ENCODE measurements at places on chromosomes 5 and 9.

DNA sequence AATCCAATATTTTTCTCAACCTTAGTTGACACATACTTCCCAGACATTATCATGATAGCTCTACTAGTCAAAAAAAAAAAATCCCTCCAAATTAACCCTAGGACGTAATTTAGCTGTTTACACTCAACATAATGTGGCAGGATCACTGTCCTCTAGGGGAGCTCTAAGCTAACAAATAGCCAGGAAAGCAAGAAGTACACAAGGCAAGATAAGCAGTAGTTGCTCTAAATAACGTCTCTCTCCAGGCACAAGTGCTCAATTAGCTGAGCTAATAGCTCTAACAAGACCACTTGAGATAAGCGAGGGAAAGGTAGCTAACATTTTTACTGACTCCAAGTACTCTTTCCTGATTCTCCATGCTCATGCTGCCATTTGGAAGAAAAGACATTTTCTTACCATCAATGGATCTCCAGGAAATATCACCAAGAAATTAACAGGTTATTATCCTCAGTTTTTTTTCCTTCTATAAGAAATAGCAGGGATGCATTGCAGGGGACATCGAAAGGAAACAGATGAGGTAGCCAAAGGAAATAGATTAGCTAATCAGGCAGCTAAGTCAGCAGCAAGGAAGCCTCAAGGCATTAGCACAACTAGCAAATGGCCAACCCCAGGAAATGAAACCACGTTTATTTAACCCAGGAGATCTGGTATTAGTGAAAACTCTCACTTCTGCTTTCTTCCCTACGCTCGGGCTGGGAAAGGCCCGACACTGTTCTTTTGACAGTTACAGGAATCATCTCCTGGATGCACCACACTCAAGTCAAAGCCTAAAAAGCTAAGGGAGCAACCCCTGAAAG, 614.1 kb downstream of the PTPRD start:
- no peak for DNase-seq

DNA sequence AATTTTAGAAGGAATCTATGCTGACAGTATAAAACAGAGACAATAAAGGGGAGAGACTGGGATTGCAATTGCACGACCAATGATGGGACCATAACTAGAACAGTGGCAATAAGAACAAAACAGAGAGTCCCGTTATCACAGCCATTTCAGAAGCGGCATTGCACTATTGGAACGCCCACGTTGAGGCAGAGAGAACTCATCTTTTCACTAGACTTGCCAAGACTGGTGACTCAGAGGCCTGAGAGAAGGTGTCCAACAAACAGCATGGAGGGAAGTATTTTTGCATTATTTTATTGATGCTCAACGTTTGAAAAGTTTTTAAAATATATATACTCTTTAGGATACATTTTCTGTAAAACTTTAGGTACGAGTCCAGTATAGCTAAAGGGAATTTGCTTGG, 737.7 kb downstream of the TLE1 start:
- no peak for DNase-seq

- no peak for DNase-seq
These were observed 41.4 kb downstream of the RGS3 start for GRCh38 chr9:113504725-113505590.

DNA sequence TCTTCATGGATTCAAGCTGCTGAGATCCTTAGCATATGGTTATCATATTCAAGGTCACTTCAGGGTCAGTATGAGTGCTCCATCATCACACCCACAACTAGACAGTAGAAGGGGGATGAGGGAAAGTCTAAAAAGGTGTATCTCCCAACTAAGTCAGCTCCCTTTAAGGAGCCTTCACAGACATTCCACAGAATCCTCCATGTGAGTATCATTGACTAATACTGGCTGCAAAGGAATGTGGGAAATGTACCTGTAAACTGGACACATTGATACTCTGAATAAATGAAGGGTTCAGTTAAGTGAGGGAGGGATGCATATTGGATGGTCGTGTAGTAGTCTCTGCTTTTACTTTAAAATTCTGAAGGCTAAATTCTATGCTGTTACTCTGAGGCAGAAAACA, 330.7 kb downstream of the LRRC70 start:
- DNase-seq: no peak

DNA sequence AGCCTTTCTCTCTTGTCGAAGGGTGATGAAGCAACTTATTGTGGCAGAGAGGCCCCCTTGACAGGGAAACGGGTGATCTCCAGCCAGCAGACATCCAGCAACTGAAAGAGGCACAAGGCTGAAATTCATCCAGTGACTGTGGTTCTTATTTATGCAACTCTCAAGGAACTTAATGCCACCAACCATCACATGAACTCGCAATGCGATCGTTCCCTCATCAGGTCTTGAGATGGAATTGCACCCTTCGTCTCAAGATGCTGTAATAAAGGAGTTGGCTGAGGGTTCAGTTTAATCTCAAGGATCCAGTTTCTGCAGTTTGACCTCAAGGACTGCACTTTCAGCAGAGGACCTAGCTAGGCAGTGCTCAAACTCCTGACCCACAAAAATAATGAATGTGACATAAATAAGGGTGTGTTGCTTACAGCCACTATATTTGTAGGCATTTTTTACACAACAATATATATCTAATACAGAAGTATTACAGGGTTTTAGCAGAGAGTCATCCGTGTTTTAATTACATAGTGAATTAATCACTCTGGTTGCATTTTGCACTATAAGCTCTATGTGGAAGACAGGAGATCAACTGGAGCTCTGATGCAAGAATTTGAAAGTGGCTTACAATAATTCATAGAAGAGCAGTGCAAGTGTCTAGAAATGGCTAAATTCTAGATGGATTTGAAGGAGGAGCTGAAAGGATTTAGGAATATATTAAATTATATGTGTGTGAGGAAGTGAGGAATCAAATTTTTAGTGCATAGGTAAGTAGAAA, 957.8 kb upstream of the CTNND2 start:
- DNase-seq: no peak

- no peak for DNase-seq
These were observed 682.4 kb downstream of the MAT2B start for GRCh38 chr5:164187785-164188184.

GRCh38 chr5:144036476-144036875, 134.0 kb downstream of the YIPF5 start:
- no peak for DNase-seq

- no peak for DNase-seq
These were observed 81.3 kb downstream of the IZUMO3 start for GRCh38 chr9:24464319-24464951.

DNA sequence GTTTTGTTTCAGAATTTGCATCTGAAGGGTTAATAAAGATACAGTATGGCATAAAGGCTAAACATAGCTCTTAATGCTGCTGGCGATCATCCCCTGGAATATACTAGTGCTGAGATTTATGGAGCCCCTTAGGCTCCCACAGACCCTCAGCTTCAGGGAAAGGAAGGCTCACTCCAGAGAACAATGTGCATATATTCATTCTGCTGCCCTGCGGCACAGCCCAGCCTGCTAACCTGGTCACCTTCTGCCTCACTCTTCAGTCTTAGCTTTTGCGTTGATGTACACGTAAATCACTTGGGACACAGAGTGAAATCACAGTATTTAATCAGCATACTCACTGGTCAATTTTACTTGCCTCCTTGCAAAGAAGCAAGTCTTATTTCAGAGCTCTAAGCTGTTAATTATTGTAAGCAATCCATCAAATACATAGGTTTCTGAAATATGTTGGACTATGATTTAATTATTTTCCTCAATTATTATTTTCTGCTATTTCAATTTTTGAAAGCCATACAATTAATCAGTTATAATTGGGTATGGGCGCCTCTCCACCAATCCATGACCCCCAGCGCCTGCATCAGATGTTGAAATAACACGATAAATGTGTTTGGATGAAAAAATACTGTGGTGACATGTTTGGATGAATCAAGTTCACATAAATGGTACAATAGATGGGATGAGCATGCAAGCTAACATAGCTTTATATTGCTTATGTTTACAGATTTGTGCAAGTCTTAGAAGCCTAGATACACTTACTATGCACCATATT, 11.4 kb upstream of the ACOT12 start:
- DNase-seq: no peak

- DNase-seq: no peak
These were observed 285.6 kb downstream of the FANCC start for GRCh38 chr9:95031711-95032461.

- no peak for DNase-seq
These were observed 324.8 kb downstream of the CYLC2 start for GRCh38 chr9:103319979-103320378.

DNA sequence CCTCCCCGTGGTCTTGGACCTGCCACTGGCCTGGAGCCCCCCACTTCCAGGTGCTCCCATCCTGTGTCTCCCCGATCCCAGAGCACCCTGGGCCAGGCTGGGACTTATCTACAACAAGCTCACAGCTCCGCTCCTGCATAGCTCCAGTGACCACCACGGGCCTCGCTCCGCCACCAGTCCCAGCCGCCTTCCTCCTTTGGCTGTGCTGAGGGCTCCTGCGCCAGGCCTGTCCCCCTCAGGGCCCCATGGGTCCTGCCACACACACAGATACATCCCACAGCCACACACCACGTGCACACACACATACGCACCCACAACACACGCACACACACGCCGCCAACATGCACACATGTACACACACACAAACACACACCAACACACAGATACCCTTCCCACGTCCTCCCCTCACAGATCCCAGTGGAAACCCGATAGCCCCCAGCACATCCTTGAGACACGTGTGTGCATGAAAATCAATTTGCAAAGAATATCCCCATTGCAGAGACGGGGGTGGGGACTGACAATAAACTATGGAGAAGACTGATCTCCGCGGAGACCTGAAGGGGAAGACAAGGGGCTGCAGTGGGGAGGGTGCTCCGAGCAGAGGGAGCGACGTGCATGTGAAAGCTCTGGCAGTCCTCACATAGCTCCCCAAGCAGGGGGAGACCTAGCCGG, 18.5 kb upstream of the LAMC3 start:
- no peak for DNase-seq

DNA sequence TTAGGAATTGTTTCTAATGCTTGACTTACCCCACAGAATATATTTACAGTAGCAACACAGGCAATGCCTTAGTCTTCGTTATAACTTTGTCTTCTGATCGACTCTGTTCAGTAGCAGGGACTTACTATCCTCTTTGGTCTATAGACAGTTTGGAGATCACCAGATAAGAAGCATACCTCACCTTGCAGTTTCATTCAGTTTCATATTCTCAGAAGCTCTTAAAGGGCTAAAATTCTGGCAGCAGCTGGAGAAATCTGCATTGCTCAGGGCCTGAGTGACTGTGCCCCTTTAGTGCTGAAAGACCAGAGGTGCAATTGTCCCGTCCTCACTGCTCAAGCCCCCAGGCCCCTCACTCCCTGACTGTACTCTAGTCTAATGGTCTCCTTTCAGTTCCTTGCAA, 26.0 kb downstream of the ZBTB43 start:
- DNase-seq: peak; percentile 17

DNA sequence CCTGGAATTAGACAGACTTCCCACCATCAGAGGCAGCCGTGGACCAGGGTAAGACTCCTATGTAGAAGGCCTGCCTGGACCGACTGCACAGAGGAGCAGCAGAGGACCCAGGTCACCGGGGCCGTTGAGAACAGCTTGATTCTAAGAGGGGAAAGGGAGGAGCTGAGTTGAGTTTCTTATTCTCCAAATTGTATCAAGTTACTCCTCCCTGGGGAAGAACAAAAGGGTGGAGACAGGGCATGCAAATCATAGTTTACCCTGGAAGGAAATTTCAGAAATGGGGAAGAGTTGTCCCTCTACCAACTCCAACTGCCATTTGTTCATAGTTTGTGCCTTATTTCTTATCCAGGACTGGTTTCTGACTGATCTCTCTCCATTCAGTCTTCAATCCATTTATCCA, 20.9 kb upstream of the SLC31A2 start:
- DNase-seq: no peak

DNA sequence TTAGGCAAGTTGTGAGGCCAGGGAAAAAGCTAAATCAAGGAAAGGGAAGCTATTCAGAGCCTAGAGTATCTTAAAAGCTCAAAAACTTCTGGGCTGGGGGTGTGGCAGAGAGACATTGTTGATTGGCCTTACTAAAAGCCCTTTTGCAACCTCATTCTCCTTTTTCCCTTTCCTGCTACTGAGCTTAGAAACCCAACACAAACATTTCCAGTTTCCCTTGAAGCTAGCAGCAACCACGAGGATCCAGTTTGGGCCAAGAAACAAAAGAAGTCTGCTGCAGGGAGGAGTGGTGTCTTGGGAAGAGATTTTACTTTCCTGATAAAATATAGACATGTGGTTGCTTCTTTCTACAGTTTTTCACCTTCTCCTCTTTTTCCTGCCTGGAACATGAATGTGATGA, 135.5 kb upstream of the KLF9 start:
- no peak for DNase-seq

GRCh38 chr5:108857905-108858304, 110.2 kb downstream of the FER start:
- no peak for DNase-seq

GRCh38 chr5:54526604-54527288, 9.2 kb downstream of the SNX18 start:
- DNase-seq: no peak

GRCh38 chr5:156896546-156896945, 46.5 kb downstream of the PPP1R2B start:
- no peak for DNase-seq

DNA sequence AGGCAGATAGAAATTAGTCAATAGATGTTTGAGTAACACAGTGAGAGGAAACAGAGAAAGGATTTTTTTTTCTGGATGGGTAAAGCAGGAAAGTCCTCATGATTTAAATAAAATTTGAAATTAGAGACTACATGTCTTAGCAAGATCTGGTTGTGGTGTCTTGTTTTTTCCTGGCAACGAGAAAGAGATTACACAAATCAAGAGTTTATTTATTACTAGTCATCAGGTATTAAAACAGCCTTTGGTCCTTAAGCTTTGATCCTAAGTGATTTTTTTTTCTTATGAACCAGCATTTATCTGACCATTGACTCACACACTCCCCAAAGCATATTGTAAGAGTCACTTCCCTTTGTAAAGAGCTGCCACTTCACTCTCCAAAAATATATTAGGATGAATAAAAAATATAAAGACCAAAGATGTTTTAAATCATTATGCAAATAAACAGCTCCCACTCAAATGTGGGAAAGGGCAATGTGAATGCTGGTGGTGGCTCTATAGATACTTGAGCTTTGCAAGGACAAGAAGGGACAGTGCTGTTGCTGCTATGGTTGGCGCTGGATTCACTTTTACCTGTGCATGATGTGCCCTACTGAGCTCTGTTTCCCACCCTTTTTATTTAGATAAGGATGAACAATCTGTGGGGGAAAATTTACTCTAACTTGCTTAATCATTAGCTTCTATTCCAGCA, 1726.5 kb downstream of the MAT2B start:
- no peak for DNase-seq

GRCh38 chr5:92962752-92963151, 618.3 kb downstream of the NR2F1-AS1 start:
- DNase-seq: no peak

DNA sequence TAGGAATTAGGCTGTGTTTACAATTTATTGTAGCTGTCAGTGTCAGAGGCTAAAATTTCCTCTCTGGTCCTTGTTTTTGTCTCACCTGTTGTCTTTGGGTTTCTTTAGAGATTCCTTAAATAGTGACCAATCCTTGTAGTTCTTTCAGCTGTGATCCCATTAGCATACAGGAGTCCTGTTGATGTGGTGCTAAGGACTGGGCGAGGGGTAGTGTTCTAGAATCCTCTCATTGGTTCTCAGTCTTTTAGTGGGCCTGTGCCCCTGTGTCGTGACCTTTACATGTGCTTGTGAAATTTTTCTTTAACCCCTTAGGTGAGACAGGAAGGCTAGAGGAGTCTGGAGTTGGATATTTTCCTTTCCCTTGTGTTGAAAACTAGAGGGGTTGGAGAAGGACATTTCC, 51.2 kb downstream of the ZNF618 start:
- DNase-seq: no peak
